ENCODE measurements at places on chromosomes 12 and 14.

GRCh38 chr12:115885040-115885690 is 392.3 kb downstream of the MED13L start:
- DNase-seq = no peak

GRCh38 chr14:51035611-51036192 is 59.2 kb downstream of the TRIM9 start:
- no peak for DNase-seq

GRCh38 chr12:125989696-125990095 is 924.5 kb downstream of the AACS start:
- no peak for DNase-seq

GRCh38 chr14:105475269-105476096 is 862 bp downstream of the CRIP2 start:
- no peak for DNase-seq

DNA sequence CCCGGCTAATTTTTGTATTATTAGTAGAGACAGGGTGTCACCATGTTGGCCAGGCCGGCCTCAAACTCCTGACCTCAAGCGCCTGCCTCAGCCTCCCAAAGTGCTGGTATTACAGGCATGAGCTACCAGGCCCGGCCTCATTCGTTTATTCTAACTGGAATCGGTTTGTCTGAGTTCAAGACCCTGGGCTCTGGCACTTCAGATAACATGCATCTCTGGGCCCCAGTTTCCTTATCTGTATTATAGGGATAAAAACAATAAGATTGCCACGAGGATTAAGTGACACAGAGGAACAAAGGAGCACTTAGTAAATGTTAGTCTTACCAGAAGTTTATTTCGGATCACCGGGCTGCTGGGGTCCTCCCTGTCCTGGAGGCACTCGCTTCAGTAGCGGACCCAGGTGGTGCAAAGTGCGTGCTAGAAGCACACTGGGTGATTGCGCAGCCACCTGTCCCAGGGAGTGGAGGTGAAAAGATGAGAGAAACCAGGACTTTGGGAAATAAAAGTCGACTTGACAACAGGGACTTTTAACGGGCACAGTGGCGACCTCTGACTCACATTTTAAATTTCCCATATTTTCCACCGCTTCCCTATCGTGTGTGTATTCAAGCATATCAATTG is 37.5 kb downstream of the ACACB start:
- no peak for DNase-seq

- no peak for DNase-seq
Observed at GRCh38 chr14:80762641-80763228, 178.8 kb downstream of the CEP128 start.
